ELR (cell line): ENCODE measurements at places on chromosomes 2 and 18.

DNA sequence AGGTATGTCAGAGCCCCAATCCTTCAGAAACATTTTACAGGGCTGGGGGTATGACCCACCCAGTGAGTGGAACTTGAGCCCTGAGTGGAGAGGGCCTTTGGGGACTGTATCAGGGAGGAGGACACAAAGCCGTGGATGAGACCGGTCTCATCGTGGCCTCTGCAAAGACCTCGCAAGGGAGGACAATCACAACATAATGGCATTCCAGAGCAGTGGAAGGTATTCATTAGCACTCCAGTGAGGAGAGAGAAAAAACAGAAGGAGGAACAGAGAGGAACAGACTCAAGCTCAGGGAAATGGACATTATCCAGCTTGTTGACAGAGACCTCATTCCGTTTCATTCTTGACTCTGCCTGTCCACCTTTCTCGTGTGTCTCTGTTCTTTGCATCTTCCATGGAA, 38.8 kb upstream of the CTAGE1 start:
- no peak for DNase-seq

- no peak for DNase-seq
Observed at GRCh38 chr18:62394006-62394763, 69.1 kb downstream of the TNFRSF11A start.

DNA sequence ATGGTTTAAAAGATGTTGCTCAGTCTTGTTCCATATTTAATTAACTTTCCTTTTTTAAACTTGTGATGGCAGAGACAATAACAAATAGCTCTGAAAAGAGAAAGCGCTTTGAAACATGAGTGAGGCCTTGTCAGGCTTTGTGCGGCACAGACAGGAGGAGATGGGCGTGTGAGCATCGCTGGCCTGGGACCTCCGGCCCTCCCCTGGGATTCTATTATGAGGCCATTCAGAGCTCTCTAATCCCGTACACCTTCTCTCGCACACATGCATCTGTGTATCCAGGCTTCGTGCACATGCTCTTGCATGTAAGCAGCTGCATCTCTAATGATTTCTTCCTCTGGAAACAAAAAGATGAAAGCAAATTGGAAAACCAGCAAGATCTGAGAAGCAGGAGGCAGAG, 313.7 kb downstream of the ZNF521 start:
- no peak for DNase-seq

DNA sequence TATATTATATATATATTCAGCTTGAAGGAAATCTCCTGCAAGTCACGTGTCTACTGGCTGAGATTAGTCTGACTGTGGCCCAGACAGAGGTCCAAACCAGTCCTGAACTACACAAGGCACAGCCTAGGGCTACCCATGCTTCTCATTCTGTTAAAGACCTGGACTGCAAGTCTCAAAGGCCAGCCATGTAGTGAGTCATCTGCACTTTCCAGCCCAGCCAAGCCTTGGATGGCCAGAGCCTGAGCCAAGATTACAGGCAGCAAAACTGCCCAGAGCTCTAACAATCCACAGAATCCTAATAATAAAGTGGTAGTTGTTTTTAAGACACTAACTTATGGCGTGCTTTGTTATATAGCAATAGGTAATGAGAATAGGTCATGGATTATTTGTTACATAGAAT, 259.6 kb downstream of the SS18 start:
- DNase-seq, result peak; percentile 78

DNA sequence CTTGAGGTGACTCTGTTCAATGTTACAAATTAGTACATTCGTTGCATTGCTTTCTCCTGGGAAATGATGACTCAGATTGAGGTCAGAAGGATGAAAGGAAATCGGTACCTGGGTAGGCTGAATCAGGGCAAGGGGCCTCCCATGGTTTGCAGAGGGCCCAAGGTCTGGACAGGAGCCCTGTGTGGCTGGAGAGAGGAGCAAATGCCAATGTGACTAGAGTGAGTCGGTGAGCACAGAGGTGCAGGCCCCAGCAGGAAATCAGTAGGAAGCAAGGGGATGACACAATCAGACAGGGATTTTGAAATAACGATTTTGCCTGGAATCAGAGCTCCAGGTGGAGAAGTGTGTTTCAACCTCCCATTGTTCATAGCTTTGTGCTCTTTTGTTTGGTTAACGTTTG, 118.9 kb downstream of the CCDC102B start:
- peak; percentile 37 for DNase-seq

DNA sequence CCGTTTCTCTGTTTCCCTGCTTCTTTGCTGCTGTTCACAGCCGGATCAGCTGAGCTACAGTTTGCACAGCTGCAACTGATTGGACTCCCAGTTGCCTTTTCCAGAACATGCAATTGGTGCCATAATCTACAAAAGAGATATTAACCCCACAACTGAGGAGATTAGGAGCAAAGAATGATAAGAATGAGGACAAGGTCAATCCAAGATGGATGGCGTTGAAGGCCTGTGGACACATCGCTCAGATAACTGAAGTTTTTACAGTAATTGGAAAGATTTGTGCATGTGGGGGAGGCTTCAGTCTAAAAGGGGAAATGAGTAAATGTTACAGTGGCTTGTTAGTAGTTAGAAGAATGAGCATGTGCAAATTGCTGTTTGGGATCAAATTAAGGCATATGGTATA, 263.2 kb downstream of the TGIF1 start:
- DNase-seq, result no peak

- DNase-seq, result no peak
Observed at GRCh38 chr2:46999857-47000678, 84.5 kb upstream of the MCFD2 start.

- DNase-seq, result peak; percentile 56
Observed at GRCh38 chr18:67864677-67865340, 348.3 kb upstream of the DSEL start.
